ENCODE measurements at places on chromosomes 12 and 14. TPM values are rescaled to one million over a fixed set of nuclear protein-coding genes. Genes with fewer than 3 reads are reported as not detected.

Gene PDZRN4
- total RNA-seq, result not detected

Gene ENDOU
- under 0.01 TPM for total RNA-seq

GRCh38 chr14:24273422-24273998 is 2.1 kb upstream of the RABGGTA start:
- no peaks in the 10 kb centered on the region for H3K27me3 ChIP-seq
- no peak overlapping the region for H3K4me3 ChIP-seq
- peaks cover 5% of the 10 kb centered on the region for H3K4me1 ChIP-seq
- H3K27ac ChIP-seq, result no peak overlapping the region
- H3K36me3 ChIP-seq, result peaks cover 8% of the 10 kb centered on the region

Gene NOVA1
- total RNA-seq, result 0.90 TPM

Gene MLH3
- 14.7 TPM for total RNA-seq

DNA sequence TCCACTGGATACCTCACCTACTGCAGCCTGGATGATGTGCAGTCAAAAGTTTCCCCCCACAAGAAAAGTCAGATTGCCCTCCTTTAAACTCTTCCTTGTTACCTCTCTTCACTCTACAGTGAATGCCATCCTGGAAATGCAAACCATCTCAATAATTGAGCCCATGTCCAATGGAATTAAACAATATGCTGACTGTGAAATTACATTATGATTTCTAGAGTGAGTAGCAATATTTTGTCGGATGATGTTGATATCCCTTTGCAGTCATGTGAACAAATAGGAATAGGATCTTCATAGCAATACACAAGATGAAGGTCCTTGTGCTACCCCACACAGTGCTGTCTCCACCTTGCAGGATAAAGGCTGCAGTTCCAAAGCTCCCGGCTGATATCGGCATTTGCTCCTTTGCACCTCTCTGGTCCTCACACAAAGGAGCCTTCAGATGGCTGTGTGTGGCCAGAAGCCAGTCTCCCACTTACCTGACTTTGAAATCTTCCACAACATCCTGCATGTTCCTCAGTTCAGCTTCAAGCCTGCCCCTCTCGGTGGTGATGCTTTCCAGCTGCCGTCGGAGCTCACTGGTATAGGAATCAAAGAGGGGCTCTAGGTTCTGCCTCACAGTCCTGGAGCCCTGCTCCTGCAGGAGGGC is 1.5 kb downstream of the KRT75 start:
- no peak overlapping the region for H3K4me3 ChIP-seq
- H3K36me3 ChIP-seq, result no peaks in the 10 kb centered on the region
- no peak for DNase-seq
- no peak overlapping the region for H3K27ac ChIP-seq
- H3K27me3 ChIP-seq, result peaks cover 38% of the 10 kb centered on the region

Gene CCDC175
- total RNA-seq, result not detected

GRCh38 chr12:15494329-15495046 is 172.2 kb downstream of the PTPRO start:
- peaks cover 5% of the 10 kb centered on the region for H3K27me3 ChIP-seq
- H3K27ac ChIP-seq, result no peak overlapping the region
- H3K36me3 ChIP-seq, result no peaks in the 10 kb centered on the region
- no peak overlapping the region for H3K4me3 ChIP-seq
- H3K4me1 ChIP-seq, result no peaks in the 10 kb centered on the region

GRCh38 chr14:21384494-21384851 is 654 bp upstream of the SUPT16H start:
- H3K36me3 ChIP-seq, result peaks cover 19% of the 10 kb centered on the region
- H3K4me1 ChIP-seq, result no peaks in the 10 kb centered on the region
- H3K27me3 ChIP-seq, result no peaks in the 10 kb centered on the region

DNA sequence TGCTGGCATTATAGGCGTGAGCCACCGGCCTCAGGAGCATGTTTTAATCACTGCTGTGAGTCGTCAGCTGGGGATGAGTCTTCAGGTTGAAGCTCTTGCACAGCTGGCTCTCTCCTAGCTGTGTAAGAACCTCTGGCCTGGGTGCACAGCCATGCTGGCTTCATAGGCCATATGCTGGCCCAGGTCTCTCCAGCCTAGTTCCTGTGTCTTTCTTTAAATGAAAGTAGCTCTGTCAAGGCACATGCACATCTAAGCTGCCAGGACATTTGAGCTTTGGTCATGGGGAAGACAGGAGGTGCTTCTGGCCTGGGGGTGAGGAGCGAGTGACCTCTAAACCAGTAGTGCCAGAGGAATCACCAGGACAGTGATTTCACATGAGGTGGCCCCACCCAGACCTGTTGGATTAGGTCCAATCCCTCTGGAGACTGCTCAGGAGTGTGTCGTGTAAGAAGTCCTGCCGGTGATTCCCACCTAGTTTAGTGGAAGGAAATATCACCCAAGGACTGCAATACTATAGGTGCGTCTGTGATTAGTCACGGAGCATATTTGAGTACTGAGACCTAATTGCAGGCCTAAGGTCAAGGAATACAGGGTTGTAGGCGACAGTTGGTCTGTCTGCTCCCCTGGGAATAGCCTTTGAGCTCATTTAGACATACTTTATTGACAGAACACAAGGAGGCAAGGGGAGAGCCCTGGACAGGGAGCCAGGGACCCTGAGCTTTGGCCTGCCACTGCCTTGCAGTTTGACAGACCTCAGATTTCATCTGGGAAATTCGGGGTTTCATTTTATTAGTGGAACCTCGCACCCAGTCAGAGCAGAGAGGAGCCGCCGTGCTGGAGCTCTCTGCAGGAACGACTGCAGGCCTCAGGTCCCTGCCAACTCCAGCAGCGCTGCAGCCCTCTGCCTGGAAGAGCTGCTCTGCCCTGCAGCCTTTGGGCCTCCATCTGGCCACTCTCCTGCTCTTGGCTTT is 67.0 kb downstream of the ANKRD9 start:
- H3K27me3 ChIP-seq, result no peaks in the 10 kb centered on the region
- H3K36me3 ChIP-seq, result peaks cover 29% of the 10 kb centered on the region
- DNase-seq, result peak; percentile 22
- no peaks in the 10 kb centered on the region for H3K4me1 ChIP-seq

Gene DDN
- total RNA-seq, result 0.18 TPM

- H3K36me3 ChIP-seq, result peaks cover 25% of the 10 kb centered on the region
- H3K27me3 ChIP-seq, result no peaks in the 10 kb centered on the region
- no peak overlapping the region for H3K27ac ChIP-seq
- DNase-seq, result no peak
- peaks cover 2% of the 10 kb centered on the region for H3K4me1 ChIP-seq
- H3K4me3 ChIP-seq, result no peak overlapping the region
These were observed 11.5 kb downstream of the SPTSSA start for GRCh38 chr14:34450542-34450915.

DNA sequence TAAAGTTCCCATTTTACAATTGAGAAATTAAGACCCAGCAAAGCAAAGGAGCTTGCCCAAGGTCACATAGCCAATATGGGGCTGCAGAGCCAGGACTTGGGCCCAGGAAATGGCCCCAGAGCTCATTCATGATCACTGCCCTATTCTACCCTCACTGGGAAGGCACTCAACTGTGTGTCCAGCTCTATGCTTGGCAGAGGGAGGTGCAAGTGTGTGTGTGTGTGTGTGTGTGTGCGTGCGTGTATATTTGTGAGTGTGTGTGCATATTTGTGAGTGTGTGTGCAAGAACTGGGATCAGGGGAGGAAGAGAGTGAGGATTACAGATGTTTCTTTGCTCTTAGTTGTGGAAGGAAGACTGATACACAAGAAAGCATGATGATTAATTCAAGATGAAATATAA is 151.2 kb upstream of the CRY1 start:
- DNase-seq, result no peak
- peaks cover 11% of the 10 kb centered on the region for H3K27me3 ChIP-seq
- no peak overlapping the region for H3K27ac ChIP-seq
- no peaks in the 10 kb centered on the region for H3K36me3 ChIP-seq

DNA sequence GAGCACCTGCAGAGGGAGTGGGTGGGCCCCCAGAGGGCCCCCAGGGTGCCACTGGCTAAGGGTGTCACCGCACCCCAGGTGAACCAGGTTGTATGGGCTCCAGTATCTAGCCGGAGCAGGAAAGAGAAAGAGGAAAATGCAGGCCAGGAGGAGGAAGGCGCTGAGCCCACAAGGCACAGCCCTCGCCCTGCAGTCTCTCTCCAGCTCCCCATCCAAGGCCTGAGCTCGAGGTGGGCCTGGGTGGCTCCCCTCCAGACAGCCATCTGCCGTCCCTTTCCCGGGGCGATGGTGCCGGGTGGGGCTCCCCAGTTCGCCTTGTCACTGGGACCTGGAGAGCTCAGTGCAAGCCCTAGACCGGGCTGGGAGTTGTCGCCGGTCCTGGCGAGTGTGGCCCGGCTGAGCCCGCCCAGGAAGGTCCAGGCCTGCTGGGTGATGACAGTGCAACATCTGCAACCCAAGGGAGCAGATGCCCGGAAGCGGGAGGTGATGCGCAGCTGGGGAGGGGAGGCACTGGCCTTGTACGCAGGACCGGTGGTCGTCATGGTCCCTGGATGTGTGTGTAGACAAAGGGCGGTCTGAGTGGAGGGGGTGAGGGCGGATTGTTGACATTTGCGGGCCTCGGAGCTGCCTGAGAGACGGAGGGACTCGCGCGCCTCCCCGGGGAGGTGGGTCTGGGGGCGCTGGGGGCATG is 716 bp downstream of the TMEM179 start:
- peaks cover 22% of the 10 kb centered on the region for H3K27me3 ChIP-seq
- H3K4me1 ChIP-seq, result no peaks in the 10 kb centered on the region
- DNase-seq, result no peak
- H3K27ac ChIP-seq, result no peak overlapping the region
- H3K36me3 ChIP-seq, result no peaks in the 10 kb centered on the region

DNA sequence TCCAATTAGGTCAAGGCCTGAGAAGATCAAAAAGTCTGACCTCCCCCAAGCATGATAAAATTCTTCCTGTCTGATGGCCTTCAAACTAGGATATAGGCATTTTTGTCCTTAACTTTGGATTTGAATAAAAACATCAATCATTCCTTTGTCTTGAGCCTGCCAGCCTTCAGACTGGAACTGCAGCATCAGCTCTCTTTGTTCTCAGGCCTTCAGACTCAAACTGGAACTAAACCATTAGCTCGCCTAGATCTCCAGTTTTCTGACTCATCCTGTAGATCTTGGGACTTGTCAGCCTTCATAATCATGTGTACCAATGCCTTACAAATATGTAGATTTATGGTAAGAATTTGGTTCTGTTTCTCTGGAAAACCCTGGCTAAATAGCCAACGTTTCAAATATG is 721.7 kb downstream of the GALC start:
- DNase-seq, result no peak
- H3K27ac ChIP-seq, result no peak overlapping the region
- H3K27me3 ChIP-seq, result no peaks in the 10 kb centered on the region

Gene C12orf56
- total RNA-seq, result not detected

DNA sequence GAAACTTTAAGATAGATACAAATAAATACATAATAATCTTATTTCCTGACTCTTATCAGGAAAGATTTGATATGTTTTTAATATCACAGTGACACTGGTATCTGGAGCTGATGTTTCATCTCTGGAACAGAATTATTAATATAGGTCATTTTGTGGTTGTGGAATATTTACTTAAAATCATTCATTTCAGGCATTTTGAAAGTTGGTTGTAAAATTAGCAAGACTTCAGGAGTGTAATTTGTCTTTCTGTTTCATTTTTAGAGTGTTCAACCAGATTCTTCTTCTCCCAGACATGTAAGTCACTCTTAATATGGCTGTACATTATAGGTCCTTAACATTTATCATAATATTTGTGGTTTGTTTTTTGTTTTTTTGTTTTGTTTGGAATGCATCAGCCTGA is 115.7 kb downstream of the PCNX1 start:
- peaks cover 6% of the 10 kb centered on the region for H3K4me1 ChIP-seq
- H3K27ac ChIP-seq, result no peak overlapping the region
- no peaks in the 10 kb centered on the region for H3K27me3 ChIP-seq
- H3K4me3 ChIP-seq, result no peak overlapping the region

GRCh38 chr12:80862531-80862930 is 75.2 kb downstream of the LIN7A start:
- no peak overlapping the region for H3K4me3 ChIP-seq
- H3K36me3 ChIP-seq, result no peaks in the 10 kb centered on the region
- H3K27ac ChIP-seq, result no peak overlapping the region
- H3K4me1 ChIP-seq, result peaks cover 11% of the 10 kb centered on the region
- peak; percentile 61 for DNase-seq
- no peaks in the 10 kb centered on the region for H3K27me3 ChIP-seq

Gene OLR1
- total RNA-seq, result 3.2 TPM

GRCh38 chr14:34522496-34522895 is 17.0 kb downstream of the EAPP start:
- peaks cover 45% of the 10 kb centered on the region for H3K36me3 ChIP-seq
- no peaks in the 10 kb centered on the region for H3K4me1 ChIP-seq
- no peak for DNase-seq
- H3K27ac ChIP-seq, result no peak overlapping the region
- H3K4me3 ChIP-seq, result no peak overlapping the region
- no peaks in the 10 kb centered on the region for H3K27me3 ChIP-seq

- no peaks in the 10 kb centered on the region for H3K36me3 ChIP-seq
- no peak overlapping the region for H3K4me3 ChIP-seq
- DNase-seq, result no peak
- H3K27ac ChIP-seq, result no peak overlapping the region
- no peaks in the 10 kb centered on the region for H3K27me3 ChIP-seq
These were observed 167.7 kb upstream of the PLXNC1 start for GRCh38 chr12:93980711-93981110.

Gene WIF1
- not detected for total RNA-seq

Gene PSMA3
- 74.9 TPM for total RNA-seq

GRCh38 chr12:131637986-131638385 is 72.9 kb upstream of the SFSWAP start:
- no peaks in the 10 kb centered on the region for H3K4me1 ChIP-seq
- no peak overlapping the region for H3K4me3 ChIP-seq
- no peaks in the 10 kb centered on the region for H3K27me3 ChIP-seq
- H3K27ac ChIP-seq, result no peak overlapping the region
- DNase-seq, result no peak
- no peaks in the 10 kb centered on the region for H3K36me3 ChIP-seq

DNA sequence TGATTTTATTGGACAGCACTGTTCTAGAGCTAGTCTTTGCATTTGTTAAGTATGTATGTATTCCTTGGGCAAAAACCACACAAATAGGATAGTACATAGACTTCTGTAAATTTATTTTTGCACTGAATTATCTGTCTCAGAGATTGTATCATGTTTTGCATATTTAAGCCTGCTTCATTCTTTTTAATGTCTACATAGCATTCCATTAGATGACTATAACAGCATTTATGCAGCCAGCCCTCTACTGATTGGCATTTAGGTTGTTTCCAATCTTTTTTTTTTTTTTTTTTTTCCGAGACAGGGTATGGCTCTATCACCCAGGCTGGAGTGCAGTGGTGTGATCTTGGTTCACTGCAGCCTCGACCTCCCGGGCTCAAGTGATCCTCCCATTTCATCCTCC is 34.5 kb downstream of the SYNDIG1L start:
- peaks cover 49% of the 10 kb centered on the region for H3K27me3 ChIP-seq
- no peaks in the 10 kb centered on the region for H3K36me3 ChIP-seq
- no peak for DNase-seq
- no peaks in the 10 kb centered on the region for H3K4me1 ChIP-seq
